ENCODE measurements at places on chromosomes 4 and X.

DNA sequence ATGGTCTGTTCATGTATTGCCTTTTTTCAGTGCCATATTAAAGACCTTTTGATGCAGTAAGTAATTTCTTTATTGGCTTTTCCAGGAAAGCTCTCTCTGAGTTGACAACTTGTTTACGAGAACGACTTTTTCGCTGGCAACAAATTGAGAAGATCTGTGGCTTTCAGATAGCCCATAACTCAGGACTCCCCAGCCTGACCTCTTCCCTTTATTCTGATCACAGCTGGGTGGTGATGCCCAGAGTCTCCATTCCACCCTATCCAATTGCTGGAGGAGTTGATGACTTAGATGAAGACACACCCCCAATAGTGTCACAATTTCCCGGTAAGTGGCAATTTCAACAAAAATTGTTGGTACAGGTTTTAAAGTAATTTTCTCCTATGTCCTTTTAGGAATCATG, 148.0 kb downstream of the STIM2 start:
- no peak for DNase-seq

DNA sequence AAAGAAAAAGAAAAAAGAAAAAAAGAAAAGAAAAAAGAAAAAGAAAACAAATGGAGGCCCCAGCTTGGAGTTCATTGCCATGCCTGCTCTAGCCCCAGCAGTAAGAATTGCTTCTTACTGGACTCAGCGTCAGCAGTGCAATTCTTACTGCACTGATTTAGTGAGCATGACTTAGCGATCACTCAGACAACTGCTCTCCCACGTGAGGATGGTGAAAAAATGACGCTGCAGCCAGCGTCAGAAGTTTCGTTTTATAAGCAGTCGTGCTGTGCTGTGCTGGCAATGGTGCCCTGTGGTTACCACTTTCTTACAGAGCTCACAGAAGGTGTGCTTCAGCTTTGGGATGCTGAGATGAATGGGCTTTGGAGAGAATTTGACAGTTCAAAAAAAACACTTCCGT, 68.3 kb upstream of the DDX3X start:
- DNase-seq, result no peak

GRCh38 chr4:43992552-43992951, 456.1 kb downstream of the KCTD8 start:
- DNase-seq, result no peak

DNA sequence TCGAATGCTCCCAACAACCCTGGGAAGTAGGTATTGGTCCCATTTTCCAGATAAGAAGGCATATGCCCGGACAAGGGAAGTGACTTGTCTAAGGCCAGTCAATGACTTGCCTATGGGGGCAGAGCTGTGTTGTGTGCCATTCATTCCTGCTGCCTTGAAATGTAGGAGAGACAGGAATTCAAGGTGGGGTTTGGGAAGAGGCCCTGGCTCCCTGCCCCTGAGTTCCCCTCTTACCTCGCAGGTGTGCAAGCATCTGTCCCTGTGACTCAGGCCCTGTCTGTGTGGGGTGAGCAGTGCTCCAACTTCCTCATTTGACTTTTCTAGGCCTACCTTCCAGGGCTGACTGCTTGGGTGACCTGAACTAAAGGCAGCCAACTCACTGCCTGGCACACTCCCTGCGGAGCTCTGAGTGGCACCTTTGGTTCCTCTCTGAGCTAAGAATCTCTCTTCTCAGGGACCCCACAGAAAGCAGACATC, 5.1 kb downstream of the EFNB1 start:
- no peak for DNase-seq

DNA sequence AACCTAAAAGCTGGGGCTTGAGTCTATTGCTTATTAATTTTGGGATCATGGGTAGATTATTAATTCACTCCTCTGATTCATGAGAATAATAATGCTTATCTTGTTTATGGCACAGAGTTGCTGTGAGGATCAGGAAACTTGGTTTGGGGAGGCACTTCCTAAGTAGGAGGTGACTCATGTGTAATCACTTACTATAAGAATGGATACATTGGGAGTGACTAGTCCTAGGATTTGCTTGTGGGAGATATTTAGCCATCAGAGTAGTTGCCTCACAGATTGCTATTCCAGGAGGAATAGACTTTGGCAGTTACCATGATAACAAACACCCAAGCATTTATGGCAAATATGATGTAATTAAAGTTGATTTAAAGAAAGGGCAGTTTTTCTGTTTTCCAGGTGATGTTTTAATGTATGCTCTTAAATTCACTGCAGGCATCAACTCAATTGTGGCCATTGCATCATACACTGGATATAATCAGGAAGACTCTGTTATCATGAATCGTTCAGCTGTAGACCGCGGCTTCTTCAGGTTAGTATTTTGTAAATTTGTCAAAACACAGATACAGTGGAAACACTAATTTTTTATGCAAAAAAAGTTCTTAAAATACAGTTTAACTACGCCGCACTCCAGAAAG, 41.9 kb downstream of the POLR2B start:
- no peak for DNase-seq

DNA sequence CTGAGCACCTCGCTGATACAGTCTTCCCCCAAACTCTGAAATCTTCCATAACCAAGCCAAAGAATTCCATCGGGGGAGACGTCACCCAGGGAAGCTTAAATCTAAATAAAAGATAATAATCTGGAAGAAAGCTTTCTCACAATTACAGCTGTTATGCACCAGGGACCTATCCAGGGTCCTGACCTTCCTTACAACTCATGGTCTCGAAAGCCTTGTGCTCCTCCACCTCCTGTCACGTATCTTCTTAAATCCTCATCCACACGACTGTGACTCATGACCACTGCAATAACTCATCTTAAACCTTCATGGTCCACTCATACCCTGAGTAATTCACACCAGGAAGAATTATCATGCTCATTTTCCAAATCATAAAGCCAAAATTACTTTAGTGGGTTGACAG, 166.8 kb upstream of the FRG1 start:
- DNase-seq, result no peak

DNA sequence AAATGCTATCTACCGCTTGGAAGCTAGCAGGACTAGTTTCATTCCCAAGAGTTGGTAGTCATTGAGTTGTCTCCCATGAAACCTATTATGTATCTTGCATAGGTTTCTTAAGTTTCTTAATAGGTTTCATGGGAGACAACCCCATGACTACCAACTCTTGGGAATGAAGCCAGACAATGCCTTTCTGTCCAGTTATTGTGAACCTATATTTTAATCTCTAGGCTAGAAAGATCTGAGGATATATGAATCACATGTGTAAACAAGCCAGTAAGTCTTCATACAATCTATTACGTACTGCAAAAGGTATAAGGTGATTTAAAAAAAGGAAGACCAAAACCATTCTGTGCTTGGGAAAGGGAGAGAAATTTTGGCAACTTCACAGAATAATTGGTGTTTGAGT, 162.6 kb downstream of the INPP4B start:
- DNase-seq, result no peak

- no peak for DNase-seq
These were observed 111.5 kb downstream of the DHRSX start for GRCh38 chrX:2389324-2389723.

- DNase-seq, result no peak
These were observed 33.8 kb downstream of the ENOX2 start for GRCh38 chrX:130869239-130869638.

GRCh38 chrX:15855568-15856221, 1.1 kb upstream of the AP1S2 start:
- peak; percentile 10 for DNase-seq

- no peak for DNase-seq
These were observed 151.0 kb upstream of the PPARGC1A start for GRCh38 chr4:24040811-24041210.

DNA sequence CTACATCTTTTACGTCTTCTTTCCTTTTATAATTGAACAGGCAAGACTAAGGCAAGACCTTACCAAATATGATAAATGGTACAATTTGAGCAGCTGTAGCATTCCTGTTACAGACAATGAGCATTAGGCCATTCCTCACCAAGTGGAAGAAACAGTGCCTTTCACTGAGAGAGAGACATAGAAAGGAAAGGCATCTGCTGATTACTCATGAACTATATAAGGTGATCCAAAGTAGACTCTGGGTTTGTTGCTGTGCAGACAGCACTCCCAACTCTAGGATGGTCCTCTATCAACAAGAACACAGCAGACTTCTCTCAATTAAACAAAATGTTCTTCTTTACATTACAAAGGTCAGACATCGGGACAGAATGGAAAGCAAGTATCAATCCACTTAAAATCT, 91.9 kb downstream of the FAM13A start:
- no peak for DNase-seq

DNA sequence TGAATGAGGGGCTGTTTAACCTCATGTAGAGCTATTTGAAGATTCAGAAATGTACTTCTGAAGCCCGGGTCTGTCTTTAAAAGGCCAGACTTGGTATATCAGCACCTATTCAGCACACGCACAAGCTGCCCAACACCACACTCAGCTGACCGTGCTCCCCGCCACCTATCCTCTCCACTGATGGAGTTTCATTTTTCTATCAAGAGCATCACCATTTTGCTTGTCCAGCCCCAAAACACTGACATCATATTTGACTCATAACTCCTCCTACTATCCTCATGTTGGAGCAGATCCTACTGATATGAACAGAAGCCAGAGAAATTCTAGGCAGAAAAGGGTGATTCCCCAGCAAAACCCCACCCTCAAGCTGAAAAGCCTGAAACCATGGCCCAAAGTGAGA, 100.3 kb downstream of the SORBS2 start:
- no peak for DNase-seq

DNA sequence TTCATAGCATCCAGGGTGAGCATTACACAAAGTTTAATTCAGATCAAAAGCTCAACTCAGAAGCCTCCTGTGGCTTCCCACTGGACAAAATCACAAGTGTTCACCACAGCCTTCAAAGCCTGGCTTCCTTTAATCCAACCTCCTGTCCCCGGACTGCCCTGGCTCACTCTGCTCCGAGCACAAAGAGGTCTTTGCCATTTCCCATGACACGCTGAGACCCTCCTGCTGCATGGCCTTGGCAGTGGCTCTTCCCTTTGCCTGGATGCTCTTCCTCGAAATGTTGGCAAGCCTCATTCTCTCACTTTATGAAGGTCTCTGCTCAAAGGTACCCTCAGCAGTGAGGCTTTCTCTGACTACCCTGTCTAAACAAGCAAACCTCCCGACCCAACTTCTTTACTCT, 41.0 kb downstream of the LDB2 start:
- DNase-seq, result no peak

DNA sequence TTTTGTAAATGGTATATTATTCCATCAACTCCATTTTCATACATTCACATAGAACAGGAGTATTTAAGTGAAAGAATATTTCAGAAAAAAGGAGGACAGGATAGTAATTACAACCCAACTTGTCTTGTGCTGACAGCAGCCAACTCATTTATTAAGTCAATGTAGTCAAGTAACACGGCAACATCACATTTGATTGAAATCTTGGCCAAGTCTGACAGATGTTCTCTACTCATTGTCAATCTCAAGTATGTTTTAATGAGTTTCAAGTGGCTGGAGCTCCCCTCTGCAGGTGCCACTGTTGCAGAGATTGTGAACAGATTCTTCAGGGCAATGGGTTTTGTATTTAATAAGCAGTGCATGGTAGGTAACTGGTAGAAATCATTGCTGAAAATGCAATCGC, 332.5 kb downstream of the C4orf33 start:
- no peak for DNase-seq

- peak; percentile 53 for DNase-seq
These were observed 373.0 kb upstream of the RASGEF1B start for GRCh38 chr4:81844717-81845116.

GRCh38 chrX:37752936-37753335, 26.9 kb upstream of the CYBB start:
- no peak for DNase-seq

DNA sequence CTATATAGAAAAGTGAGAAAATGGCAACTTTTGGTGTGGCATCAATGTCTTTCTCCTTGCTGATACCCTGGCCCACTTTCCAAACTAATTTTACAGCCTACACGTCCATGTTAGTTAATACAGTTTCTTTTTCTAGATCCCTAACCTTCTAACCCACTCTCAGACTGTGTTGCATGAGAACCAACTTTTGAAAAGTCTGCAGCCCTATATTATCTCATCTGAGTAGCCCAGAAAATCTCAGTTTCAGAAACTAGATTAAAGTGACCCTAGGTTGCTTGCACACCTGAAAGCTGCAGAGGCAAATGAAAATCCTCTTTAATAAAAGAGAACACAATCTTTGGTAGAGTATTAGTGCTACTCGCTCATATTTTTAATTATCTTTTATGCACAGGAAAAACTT, 371.6 kb upstream of the EMCN start:
- no peak for DNase-seq

DNA sequence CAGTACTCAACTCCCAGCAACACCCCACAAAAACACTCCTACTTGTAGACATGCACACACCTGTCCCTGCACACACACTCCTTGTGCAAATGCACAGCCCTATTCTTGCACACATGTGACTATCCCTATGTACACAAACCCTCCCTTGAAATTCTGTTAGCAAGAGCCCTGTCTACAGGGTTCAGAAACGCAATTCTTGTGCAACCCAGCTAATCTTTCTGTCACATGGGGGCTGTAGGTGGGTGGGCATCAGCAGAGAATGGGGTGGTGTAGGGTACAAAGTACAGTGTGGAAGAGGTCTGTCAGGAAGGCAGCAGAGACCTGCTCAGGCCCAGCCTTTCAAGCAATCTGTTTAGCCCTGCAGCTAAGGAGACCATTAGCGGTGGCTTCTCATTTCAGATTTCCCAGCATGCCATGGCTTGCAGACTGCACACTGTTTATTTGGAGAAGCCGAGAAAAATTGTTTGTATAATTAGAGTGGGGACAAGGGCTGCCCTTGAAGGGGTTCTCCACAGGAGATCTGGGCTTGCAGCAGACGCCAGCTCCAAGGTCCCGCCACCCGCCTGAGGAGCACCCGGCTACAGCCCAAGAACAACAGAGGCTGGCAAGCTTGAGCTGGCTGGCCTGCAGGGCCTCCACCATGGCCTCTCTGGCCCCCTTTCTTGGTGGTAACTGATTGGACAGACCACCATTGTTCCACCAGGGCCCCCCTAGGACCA, 144.0 kb upstream of the PJA1 start:
- no peak for DNase-seq

GRCh38 chr4:57074744-57075143, 35.4 kb downstream of the IGFBP7 start:
- DNase-seq, result no peak

- no peak for DNase-seq
These were observed 91.4 kb downstream of the BCOR start for GRCh38 chrX:40006106-40007017.

GRCh38 chr4:142150483-142150882, 514.1 kb downstream of the IL15 start:
- DNase-seq, result no peak

DNA sequence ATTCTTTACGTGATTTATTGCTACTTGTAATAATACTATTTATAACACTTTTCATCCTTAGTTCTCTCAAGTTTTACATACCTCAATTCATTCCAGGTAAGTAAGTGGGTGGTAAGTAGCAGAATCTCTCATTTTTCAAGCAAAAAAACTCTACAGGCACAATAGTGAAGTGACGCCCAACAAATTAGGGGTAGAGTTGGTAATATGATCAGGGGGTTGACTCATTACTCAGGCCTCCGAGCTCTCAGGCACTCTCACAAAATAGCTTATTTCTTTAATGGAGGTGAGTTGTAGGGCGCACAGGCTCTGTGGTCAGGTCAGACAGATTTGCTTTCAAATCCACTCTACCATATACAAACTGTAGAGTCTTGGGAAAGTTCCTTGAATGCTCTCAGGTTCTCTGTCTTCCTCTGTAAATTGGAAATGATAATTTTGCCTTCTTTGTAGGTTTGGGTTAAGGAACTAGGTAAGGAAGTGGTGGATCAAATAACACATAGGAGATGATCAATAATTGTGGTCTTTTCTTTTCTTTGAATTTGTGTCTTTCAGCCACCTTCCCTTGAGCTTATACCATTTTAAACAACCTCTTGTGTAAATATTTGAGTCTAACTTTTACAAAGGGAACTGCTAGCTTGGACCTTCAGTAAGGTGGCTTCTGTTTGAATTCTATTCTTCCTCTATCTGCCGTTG, 134.9 kb upstream of the LEF1 start:
- no peak for DNase-seq
